NCI-H1105 (cell line): ENCODE measurements at places on chromosomes 1 and 21.

GRCh38 chr1:12436817-12437599 is 181.0 kb downstream of the DHRS3 start:
- DNase-seq, result no peak

DNA sequence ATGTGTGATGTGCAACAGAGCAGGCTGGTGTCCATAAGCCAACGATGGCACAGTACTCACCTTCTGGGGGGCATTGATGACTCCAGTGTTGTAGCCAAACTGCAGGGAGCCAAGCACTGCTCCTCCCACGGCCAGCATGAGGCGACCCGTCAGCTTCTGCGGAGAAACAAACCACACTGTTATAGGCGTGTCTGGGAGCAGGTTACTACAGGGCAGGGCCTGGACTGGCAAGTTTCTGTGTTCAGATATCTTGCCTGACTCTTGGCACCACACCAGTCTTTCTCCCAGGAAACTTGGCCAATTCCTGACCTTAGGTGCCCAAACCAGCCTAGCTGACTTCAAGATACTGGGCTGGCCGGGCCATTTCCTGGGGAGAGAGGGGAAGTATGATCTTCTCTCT is 15.5 kb downstream of the SLC2A1 start:
- DNase-seq, result no peak

DNA sequence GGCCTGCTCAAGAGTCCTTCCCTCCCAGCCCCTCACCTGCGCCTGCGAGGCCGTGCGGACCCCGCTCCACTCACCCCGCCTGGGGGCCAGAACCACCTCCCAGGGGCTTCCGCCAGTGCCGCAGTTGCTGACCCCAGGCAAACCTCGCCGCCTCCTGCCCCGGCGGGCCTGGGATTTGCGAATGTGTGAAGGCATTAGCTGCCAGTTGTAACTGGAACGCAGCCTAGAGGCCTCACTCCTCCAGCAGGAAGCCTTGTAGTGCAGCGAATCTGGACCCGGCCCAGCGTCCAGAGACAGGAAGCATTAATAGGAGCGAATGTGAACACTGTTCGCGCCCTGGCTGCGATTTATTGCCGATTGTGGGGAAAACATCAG is 140.9 kb upstream of the ARHGEF16 start:
- DNase-seq, result no peak

DNA sequence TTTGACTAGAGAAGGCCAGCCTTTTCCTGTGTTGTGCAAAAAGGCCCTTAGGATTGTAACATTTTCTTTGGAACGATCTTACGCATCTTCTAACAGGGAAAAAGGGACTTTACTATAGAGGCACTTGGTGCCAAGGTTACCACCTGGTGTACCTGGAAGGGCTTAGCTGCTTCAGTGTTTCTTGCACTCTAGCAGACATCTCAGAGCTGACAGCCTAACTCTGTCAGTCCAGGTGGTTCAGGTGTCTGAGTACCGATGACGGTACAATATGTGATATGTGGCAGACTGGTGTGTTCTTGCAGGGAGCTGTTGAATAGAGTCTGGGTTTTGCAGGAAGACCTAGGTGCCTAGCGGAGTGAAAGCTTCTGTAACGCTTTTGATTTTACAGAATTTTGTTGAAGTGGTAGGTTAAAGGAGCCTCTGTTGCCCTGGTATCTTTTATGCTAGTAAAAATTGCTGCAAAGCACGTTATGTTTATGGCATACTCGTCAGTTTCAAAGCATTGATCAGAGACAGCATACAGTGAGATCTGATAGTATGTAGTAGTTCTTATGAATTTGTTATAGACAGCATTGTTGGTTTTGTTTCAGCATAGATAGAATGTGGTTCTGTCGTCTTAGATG is 1.4 kb downstream of the MAGI3 start:
- peak; percentile 42 for DNase-seq

- DNase-seq, result no peak
These were observed 4.6 kb downstream of the AMIGO1 start for GRCh38 chr1:109504974-109505373.

DNA sequence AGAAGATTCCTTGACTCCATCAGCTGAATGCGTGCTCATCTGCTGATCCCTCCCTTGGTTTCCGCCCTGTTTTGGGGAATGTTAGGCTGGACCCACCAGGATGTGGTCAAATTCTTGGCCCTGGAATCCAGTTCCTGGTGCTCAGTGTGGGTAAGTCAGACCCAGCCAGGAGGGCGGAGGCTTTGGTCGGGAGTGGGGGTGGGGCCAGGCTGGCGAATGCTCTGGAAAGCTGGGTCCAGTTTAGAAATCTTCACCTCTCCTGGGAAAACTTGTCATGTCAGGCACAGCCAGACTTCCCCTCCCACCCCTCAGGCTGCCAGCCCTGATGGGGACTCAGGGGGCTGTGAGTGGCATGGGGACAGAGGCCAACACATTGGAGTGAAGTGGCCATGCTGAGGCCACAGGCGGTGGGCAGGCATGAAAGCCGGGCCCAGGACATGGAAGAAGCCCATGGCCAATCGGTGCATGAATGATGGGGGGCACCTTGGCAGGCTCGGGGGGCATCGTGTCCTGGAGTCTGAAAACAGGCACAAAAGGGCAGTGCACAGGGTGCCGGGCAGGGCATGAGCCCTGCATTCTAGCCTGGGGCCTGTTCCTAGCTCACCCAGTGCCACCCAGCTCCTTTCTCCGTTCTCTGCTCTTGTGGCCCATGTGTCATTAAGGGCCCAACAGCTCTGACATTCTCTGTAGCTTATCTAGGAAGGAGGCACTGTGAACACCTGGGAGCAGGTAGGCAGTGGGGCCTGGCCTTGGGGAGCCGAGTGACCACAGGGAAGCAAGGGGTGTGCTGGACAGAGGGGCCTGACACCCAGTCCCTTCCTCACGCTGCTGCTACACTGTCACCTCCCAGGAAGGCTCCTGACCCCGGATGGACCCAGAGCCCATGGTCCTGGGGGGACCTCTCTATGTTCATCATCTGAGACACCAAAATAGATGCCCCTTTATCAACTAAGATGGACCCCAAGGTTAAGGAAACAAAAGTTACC is 14.6 kb upstream of the PADI1 start:
- no peak for DNase-seq

DNA sequence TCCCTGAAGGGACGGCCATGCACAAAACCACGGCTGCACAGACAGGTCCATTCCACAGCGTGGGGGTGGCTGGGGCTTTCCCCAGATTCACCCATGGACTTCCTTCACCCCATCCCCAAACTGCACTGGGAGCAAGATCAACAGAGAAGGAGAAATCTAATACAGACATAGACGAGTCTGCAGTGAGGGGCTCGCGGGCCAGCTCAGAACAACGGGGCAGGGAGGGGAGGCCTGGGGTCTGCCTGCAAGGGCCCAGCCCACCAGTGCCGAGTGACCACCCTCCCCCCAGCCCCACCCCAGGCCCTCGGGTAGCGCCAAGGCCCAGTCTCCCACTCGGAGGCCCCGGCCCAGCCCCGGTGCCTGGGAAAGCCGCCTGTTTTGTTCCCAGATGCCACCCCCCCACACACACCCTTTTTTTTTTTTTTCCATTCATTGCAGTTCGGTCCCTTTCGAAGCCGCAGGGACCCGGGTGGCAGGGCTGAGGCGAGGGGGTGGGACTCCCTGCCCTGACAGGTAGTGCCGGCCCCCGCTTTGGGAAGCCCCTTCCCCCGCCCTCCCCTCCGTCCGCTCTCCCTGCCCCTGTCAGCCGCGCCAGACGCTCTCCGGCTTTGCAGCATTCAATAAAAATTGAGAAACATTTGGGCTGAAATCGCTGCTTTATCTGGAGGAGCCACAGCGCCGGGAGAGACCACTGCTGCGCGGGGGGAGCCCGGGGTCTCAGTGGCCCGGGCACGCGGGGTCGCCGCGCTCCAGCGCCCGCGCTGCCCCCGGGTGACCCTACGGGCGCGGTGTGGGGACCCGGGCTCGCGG is 543 bp upstream of the EPHB2 start:
- peak; percentile 47 for DNase-seq

- DNase-seq, result no peak
These were observed 53.0 kb downstream of the RGS2 start for GRCh38 chr1:192861860-192862259.

- no peak for DNase-seq
These were observed 18.9 kb downstream of the NOS1AP start for GRCh38 chr1:162088281-162088969.

DNA sequence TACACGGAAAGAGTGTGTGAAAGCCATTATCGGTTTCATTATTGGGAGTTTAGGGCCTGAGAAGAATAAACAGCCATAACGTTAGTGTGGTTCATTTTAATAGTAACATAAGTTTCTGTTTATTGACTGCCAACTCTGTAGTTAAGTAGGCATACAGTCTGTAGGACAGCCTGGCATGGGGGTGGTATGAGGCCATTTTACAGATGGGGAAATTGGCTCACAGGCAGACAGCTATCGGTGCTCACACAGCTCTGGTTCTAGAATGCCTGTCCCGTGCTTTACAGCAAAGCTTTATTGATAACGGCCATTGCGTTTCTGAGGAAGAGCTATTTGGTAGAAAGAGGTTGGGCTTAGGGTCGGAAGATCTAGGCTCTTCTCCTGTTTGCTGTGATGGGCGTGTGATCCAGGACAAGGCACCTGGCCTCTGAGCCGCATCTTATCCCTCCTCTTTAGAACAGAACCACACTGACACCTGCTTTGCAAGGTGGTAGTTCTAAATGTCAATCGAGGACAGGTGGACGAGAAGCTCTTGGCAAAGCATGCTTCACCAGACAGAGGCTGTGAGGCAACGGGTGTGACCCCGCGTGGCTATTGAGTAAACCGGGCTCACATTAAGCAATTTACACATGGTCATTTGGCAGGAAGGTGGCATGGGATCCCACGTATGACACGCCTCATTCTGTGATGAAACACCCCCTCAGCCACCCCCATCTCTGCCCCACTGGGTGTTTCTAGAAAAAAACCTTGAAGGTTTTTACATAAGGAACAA is 14.9 kb downstream of the ETS2 start:
- no peak for DNase-seq
